ENCODE measurements at places on chromosomes 6 and 20.
A peak's percentile ranks its signal among the peaks of the same experiment; 100 is the strongest.

DNA sequence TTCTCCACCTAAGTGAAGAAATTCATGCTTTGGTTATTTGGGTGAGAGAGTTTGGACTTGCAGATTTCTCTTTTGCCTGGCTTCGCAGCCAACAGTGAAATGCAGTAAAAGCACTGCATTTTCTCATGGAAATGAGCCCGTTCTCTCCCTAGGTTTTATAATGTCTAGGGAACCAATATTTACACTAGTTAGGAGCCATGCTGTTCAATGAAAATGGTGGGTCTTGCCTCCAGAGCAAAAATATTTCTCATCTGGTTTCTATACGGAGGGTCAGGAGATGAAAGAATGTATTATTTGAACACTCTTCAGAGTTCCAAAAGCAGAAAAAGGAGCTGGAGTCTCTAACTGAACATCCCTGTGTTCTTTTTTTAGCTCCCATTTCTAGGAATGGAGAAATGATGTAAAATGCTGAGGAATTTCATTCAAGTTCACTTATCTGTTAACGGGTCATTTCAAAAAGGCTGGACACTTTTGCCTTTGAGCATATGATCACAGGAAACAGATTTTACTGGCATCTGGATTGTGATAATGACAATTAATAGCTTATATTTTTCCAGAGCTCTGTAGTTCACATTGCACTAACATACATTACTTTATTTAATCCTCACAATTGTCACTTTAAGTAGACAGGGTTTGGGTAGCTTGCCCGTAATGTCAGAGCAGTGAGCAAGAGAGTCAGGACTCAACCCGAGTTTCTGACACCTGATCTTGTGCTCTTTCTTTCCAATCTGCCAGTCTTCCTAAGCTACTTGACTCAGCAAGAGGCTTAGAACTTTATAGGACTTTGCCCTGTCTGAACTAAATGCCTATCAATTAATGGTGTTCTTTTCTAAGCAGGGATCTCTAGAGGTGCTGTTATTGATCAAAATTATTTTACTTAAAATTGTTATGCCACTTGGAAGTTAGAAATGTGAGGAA, 78.0 kb downstream of the PPP1R14C start:
- DNase-seq = no peak

- DNase-seq = peak; percentile 90
These were observed 112.8 kb downstream of the HFE start for GRCh38 chr6:26199773-26200764.

- no peak for DNase-seq
These were observed 125.3 kb upstream of the FOXO3 start for GRCh38 chr6:108435391-108435790.

- no peak for DNase-seq
These were observed 21.8 kb upstream of the C20orf144 start for GRCh38 chr20:33640287-33640686.

- DNase-seq = no peak
These were observed 124.6 kb upstream of the THEMIS start for GRCh38 chr6:128025478-128025877.

Measured in NCI-H146 (cell line).